Adrenal gland (tissue), 19 donors: ENCODE measurements at places on chromosomes 11 and 22. TPM values are rescaled to one million over a fixed set of nuclear protein-coding genes. Genes with fewer than 3 reads are reported as not detected.

The UBQLNL gene
- total RNA-seq = 0.29 TPM

The VSTM5 gene
- not detected for total RNA-seq

The PATE4 gene
- total RNA-seq = not detected

The FAM180B gene
- not detected for total RNA-seq

The AIFM3 gene
- total RNA-seq = 1.6 TPM

The TRPM5 gene
- 1.1 TPM for total RNA-seq

The LRRC75B gene
- total RNA-seq = 2.2 TPM

The GVQW3 gene
- 10.9 TPM for total RNA-seq

The MFNG gene
- 25.4 TPM for total RNA-seq

The F2 gene
- total RNA-seq = not detected

The IL17REL gene
- not detected for total RNA-seq

The TBX10 gene
- total RNA-seq = not detected

The CCDC116 gene
- total RNA-seq = 0.22 TPM

The UBQLN3 gene
- 0.51 TPM for total RNA-seq

The GAL3ST1 gene
- total RNA-seq = not detected

The PKNOX2 gene
- total RNA-seq = 1.2 TPM

GRCh38 chr11:76859708-76860227 lies 950 bp upstream of the ACER3 start:
- DNase-seq = no peak

GRCh38 chr22:45240810-45241631 lies at the start of gene KIAA0930:
Gene KIAA0930, minus strand, starts transcription at chr22:45240894. Its CDS starts 191 bp downstream, at chr22:45240703.
- DNase-seq = peak; percentile 85

- peak; percentile 67 for DNase-seq
Observed at GRCh38 chr11:6926208-6927029, at the start of gene ZNF215. Gene ZNF215, plus strand, starts transcription at chr11:6926426. Its CDS starts 5,847 bp downstream, at chr11:6932273.

DNA sequence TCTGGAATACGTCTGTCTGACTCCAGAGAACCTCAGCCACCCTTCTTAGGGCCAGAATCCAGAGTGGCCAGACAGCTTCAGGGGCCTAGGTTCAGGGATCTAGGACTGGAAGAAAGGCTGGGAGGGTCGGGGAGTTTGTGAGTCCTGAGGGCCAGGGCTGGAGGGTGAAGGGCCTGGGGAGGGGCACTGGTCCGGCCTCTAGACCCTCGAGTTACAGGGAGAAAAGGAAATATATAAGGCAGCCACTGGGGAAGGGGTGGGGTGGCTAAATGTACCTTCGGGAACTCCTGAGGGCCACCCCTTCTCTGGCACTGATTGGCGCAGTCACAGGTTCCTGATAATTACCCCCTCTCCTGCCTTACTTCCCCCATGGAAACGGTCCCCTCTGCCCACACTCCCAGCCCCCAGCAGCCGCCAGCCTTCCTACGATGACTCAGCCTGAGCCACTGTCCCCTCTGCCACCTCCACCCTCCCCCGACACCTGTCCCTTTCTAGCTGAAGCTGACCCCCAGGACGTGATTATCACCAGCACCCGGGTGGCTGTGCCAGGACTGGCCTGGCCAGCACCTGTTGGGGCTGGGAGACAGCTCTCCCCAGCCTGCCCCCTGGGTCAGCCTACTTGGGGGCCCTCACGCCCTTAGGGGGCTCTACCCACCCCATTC lies 26.4 kb downstream of the MB start:
- no peak for DNase-seq

DNA sequence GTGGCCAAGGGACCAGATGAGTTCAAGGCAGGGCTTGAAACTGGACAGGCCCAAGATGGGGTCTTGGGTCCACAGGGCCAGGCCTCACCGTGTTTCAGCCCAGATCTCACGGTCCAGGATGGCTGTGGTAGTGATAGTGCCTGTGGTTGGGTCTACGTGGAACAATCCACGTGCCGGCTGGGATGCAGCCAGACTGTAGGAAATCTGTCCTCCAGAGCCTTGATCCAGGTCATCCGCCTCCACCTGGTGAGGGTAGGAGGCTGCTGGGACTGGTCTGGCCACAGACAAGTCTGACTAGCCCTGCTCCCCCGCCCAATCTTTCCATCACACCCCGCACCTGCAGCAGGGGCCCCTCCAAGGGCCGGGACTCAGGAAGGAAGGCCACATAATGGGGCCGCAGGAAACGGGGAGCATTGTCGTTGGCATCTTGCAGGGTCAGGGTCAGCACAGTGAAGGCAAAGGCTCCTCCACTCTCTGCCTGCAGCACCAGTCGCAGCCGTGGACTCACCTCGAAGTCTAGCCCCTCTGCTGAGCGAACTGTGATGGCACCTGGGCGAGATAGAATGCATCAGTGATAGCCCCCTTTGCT lies 6.7 kb upstream of the TPP1 start:
- DNase-seq = no peak

DNA sequence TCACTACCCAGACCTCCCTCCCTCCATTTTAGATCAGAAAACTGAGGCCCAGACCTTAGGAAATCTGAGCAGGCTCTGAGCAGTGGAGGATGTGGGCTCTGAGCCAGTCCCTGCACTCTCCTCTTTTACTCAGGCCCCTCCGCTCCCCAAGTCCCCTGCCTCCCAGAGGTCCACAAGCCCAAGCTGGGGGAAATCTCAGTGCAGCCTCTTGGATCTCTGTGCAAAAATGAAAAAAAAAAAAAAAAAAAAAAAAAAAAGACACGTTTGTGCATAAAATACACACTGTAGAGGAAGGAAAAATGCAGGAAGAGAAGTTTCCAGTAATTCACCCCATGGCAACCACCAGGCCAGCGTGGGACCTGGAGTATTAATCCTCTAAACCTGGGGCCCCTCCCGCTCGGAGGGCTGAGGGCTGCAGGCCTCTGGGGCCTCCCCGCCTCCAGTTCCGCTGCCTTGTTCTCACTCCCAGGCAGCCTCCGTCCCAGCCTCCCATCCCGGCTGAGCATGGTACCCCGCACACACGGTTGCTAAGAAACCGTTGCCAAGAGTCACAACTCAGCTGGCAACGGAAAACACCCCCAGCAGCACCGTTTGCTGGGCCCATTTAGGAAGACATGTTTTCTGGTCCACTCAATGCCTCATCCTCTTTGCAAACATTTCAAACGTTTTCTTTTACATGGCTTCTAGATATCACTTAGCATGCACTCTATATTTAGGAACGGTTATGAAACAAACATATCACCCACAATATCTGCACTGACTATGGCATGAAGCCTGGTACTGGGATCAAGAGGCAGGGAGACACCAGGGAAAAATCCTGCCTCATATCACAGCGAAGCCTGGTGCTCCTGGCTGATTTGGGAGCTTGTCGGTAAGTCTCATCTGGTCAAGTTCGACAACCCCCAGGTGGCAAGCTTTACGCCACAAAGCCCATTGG lies 227.5 kb downstream of the CTTN start:
- no peak for DNase-seq

DNA sequence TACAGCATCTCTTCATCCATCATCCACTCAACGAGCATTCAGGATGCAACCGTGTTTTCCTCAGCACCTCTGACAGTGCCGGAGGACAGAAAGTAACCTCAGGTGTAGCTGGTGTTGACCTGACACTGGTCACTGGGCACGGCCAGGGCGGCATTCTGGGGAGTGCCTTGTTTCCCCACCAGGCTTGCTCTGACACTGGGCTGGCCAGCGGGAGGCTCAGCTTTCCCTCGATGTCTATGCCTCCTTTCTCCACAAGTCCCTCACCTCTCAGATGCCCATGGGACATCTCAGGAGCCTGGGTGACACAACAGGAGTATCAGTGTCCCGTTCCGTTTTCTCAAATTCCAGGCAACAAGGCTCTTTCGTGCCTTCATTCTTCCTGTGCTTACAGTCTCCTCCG lies 28.9 kb downstream of the CD6 start:
- no peak for DNase-seq

GRCh38 chr11:100438376-100438775 lies 248.7 kb upstream of the ARHGAP42 start:
- DNase-seq = no peak

GRCh38 chr11:58047818-58048217 lies 17.1 kb downstream of the OR6Q1 start:
- no peak for DNase-seq

- no peak for DNase-seq
Observed at GRCh38 chr22:39244496-39245129, at the start of gene PDGFB. Gene PDGFB, minus strand, starts transcription at chr22:39244982. Its CDS starts 1,019 bp downstream, at chr22:39243963.

- DNase-seq = no peak
Observed at GRCh38 chr22:20587206-20587958, 80.0 kb downstream of the MED15 start.

GRCh38 chr22:45934659-45935341 lies 42.2 kb downstream of the WNT7B start:
- DNase-seq = peak; percentile 56

DNA sequence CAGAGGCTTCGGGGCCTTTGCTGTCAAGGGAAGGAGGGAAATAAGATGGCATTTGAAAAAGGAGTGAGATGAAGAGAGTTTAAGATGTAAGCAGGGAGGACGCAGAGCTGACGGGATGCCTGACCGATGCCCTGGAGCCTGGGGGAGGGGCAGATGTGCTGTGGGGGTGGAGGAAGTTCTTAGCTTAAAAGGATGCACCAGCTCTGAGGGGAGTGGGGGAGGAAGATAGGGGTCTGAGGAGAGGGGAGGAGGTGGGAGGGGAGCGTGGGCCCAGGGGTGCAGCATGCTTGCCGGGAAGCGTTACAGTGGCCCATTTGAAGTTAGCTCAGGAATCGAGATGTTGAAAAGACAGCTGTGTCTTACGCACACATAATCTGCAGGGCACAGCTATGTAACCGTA lies 56.3 kb downstream of the RPS6KA4 start:
- DNase-seq = no peak

GRCh38 chr11:31340903-31341572 lies 28.5 kb downstream of the DCDC1 start:
- DNase-seq = no peak

- DNase-seq = no peak
Observed at GRCh38 chr11:6196396-6196795, 2.6 kb upstream of the OR52W1 start.

- no peak for DNase-seq
Observed at GRCh38 chr22:40397396-40397795, 27.0 kb downstream of the SGSM3 start.

DNA sequence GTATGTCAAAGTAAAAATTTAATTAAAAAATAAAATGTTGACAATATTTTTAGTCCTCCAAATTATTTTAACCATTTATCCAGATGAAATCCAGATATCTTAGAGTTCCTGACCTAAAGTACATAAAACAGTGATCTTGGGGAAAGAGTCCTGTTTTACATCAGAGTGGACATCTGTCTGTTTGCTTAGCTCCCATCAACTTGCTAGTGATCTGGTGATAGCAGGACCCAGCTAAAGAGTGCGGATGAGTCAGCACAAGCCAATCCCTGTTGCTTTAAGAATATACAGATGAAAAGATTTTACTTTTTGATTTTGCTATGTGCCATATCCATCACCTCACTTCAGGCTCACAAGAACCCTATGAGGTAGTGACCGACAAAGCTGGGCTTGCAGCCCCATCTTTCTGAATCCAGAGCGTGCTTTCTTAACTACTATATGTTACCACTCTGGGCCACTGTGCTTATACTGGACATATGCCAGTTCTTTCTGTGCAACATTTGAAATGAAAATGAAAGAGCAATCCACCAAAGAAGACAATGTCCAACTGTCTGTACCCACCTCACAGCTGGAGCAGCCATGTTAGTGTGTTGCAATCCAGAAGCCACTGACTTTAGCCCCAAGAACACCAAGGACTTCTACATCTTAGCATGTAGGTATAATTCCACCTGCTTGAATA lies 167.6 kb upstream of the SESN3 start:
- no peak for DNase-seq

- peak; percentile 83 for DNase-seq
Observed at GRCh38 chr11:48307760-48308386, 1.9 kb downstream of the OR4S1 start.

GRCh38 chr22:40383905-40384304 lies 13.5 kb downstream of the SGSM3 start:
- peak; percentile 52 for DNase-seq

DNA sequence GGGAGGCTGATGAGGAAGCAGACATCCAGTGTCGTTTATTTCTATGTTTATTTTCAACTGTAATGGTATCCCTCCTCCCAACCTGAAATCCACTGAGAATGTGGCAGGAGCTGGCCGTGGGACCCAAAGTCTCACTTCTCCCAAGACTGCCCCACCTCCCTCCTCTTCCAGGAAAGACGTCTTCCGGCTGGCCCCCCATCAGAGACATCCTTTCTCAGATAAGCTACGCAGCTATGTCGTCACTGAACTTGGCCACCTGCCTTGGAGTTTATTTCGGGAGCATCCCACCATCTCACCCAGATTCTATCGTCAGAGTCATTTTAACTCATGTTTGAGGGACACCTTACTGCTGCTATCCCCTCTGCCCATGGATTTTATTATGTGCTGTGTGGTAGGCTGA lies 13.9 kb downstream of the TMEM184B start:
- peak; percentile 76 for DNase-seq

DNA sequence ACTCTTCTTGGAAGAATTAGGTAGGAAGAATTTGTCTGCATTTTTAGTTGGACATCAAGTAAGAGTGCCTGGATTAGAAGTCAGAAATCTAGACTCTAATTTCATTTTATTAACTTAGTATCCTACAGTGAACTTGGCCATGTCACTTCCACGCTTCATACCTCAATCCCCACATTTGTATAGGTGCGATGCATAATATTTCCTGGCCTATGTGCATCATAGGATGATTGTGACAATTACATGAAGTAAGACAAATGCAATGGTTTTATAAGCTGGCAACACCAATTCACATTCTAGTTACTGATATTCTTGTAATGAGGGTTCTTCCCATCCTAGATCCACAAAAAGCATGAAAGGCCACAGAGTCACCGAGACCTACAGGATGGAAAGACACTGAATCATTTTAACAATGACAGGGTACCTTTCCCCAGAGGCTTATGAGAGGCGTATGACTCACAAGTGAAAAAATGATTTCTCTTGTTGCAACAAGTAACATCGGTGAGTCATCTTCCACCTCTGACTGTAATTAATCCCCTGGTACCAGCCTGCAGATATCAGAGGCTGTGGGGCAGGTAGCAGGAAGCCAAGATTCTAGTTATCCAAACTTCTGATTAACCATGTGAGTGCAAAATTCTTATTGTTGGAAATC lies 56.0 kb upstream of the OR5AK2 start:
- no peak for DNase-seq

DNA sequence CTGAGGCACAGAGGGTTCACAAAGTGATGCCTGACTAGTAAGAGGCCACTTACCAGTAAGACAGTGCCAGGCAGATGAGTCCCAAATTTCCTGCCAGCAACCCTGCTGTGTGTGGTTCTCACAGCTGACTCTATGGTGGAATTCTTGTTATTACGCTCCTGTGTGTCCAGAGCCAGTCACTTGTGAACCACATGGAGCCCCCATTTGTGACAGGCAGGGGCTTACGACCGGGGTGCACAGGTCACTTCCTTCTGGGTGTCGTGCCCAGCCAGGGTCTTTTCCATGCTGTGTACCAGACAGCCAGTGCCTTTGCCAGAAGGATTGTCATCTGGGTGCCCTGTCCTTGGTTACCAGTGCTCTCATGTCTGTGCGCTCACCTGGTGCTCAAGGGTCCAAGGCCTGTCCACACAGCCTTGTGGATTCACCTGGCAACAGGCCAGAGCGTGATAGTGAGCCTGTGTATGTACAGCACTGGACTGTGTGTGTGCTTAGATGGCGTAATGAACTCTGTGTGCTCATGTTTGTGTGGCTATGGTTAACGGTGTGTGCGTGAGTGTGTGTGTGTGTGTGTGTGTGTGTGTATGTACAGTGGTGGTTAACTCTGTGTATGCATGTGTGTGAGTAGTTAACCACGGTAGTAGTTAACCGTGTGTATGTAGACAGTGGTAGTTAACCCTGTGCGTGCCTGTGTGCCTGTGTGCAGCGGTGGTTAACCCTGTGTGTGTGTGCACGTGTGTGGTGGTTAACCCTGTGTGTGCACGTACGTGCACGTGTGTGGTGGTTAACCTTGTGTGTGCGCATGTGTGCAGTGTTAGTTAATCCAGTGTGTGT lies 18.6 kb downstream of the GRAMD4 start:
- peak; percentile 94 for DNase-seq
